HS-27A (cell line): ENCODE measurements at places on chromosomes 12 and 14.

DNA sequence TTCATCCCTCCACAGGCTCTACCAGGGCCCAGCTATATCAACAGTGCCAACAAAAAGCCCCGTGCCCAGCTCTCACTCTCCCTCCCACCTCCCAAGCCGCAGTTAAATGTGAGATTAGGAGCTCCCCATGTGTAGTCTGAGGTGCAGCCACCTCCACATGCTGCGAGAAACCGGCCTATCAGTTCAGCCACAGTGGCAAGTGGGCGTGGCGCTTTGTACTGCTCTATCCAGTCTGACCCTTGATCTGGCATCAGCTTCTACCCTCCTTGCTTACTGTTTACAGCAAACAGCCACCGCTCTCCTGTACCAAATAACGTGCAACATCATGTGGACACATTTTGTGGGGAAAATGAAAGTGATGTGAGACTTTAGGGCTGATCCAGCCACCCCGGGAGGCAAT is 1.7 kb downstream of the PLEK2 start:
- DNase-seq, result no peak

GRCh38 chr12:5260086-5260485 is 171.8 kb upstream of the NTF3 start:
- DNase-seq, result no peak

- DNase-seq, result no peak
Observed at GRCh38 chr14:68979722-68980451, 785 bp upstream of the ACTN1 start.

GRCh38 chr14:105066240-105067071 is 1.2 kb upstream of the GPR132 start:
- DNase-seq, result no peak
